ENCODE measurements at places on chromosomes 2 and 18.

DNA sequence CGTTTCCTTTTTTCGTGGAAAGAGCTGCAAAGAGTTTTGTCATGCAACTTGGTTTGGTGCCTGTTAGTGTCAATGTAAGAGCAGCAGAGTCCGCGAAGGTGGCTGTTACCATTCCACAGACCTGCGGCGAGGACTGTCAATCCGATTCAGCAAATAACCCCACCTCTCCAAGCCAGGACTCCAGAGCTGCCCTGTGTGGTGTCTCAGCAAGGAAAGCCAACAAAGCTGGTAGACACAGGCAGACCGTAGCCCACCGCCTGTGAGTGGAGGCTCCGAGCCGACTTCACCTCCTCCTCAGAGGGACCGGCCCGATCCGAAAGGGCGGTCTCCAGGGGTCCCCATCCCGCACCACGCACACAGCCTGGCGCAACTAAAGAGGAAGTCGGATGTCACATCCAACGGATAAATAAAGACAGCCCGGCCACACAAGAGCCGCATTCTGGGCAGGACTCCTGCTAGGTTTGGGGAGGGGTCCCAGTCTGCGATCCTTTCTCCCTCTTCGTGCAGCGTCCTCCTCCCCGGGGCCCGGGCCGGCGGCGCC is 819 bp downstream of the ANKRD44 start:
- DNase-seq: no peak

DNA sequence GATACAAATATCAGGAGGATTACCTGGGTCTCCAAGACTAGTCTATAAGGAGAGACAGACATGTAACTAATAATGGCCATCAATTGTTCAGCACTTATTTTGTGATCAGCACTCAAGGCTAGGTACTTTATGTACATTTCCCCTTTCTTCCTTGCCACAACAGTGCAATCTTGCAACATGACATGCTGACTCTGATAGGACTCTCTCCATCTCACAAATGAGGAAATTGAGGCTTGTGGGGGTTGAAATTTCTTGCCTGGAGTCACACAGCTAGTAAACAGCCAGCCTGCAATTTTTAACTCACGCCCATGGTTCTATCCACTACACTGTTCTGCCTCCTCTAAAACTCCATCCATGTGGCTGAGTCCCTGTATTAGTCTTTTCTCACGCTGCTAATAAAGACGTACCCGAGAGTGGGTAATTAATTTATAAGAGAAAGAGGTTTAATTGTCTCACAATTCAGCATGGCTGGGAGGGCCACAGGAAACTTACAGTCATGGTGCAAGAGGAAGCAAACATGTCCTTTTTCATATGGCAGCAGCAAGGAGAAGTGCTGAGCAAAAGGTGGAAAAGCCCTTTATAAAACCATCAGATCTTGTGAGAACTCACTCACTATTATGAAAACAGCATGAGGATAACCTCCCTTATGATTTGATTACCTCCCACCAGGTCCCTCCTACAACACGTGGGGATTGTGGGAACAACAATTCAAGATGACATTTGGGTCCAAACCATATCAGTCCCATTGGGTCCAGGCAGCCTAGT is 302.4 kb downstream of the PLCL1 start:
- DNase-seq: no peak

GRCh38 chr18:23584019-23584983 is 2.0 kb downstream of the NPC1 start:
- DNase-seq: no peak

DNA sequence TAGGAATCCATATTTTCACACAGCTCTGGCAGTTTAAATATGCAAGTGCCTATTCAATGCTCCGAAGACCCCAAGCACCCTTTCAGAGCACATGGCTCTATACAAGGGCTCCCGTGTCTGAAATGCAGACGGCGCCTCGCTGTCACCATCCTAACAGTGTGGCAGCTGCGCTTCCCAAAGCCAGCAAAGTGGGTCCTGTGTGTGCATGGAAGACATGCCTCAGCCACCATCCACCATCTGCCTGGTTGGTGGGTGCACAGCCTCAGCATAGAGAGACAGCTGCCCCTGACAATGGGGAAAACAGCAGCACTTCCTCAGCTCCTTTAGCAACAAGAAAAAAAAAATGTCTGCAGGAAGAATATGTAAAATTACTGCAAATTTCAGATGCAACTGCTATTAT is 218.1 kb downstream of the SP3 start:
- no peak for DNase-seq

- DNase-seq: no peak
These were observed 5.4 kb downstream of the BOLA3 start for GRCh38 chr2:74142340-74142739.

- DNase-seq: no peak
These were observed 209.1 kb downstream of the TNS1 start for GRCh38 chr2:217793566-217794132.

GRCh38 chr18:2395427-2396161 is 175.7 kb downstream of the METTL4 start:
- DNase-seq: no peak

DNA sequence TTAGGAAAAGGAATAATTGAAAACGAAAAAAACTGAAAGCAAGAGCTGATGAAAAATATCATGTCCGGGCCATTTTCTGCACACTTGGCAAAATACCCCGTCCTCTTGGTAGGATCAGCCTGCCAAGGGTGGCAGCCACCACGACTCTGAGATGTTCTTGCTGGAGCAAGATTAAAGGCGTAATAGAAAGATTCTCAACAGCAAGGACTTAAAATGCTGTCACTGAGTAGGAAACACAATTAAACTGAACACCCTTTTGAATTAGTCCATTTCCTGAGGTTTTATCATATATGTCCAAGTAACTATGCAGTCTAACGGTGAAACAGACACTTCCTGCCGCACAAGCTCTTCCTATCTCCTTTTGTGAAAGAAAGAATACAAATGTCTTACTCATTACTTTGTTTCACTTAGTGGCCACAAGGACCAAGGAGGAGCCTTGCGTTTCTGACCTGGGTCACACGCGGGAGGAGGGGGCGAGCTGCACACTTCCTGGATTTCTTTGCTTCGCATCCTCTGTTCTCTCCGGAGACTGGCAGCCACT is 222.7 kb downstream of the PIEZO2 start:
- DNase-seq: no peak

- DNase-seq: no peak
These were observed 213.5 kb upstream of the ACVR2A start for GRCh38 chr2:147631294-147631693.

DNA sequence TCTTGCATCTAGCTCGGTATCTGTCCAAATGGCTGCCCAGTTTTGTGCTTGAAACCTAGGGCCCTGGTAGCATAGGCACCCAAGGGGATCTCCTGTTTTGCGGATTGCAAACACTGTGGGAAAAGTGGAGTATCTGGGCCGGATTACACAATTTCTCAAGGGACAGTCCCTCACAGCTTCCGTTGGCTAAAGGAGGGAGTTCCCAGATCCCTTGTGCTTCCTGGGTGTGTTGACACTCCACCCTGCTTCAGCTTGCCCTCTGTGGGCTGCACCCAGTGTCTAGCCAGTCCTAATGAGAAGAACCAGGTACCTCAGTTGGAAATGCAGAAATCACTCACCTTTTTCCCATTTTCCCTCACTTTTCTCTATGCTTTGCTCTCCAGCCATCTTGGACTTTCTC is 35.5 kb downstream of the RPRM start:
- no peak for DNase-seq

DNA sequence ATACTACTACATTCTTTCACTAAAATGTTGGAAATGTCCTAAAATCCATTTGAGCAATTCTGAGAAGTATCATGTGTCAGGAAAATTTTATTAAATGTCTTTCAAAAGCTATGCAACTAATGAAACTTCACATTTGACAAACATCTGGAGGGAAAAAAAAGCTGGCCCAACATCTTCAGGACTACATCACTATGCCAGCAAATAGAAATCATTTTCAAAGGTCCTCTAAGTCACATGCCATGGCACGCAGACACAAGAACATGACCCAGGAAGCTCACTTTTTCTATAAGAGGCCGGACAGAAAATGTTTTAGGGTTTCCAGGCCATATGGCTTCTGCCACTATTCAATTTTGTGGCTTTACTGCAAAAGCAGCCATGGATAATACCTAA is 11.6 kb downstream of the KANSL3 start:
- DNase-seq: no peak

GRCh38 chr2:120360307-120360855 is 14.4 kb downstream of the INHBB start:
- DNase-seq: no peak

GRCh38 chr2:47899915-47900816 is 6.1 kb downstream of the FBXO11 start:
- no peak for DNase-seq

GRCh38 chr2:170077830-170078569 is 99.9 kb upstream of the MYO3B start:
- DNase-seq: no peak

- no peak for DNase-seq
These were observed 191.0 kb downstream of the C1D start for GRCh38 chr2:67871686-67872412.

- DNase-seq: no peak
These were observed 154.1 kb downstream of the SOCS6 start for GRCh38 chr18:70442933-70443332.

- no peak for DNase-seq
These were observed 256.4 kb downstream of the SP3 start for GRCh38 chr2:173708806-173709205.

- DNase-seq: no peak
These were observed 185.0 kb upstream of the TMEFF2 start for GRCh38 chr2:192379736-192380135.

DNA sequence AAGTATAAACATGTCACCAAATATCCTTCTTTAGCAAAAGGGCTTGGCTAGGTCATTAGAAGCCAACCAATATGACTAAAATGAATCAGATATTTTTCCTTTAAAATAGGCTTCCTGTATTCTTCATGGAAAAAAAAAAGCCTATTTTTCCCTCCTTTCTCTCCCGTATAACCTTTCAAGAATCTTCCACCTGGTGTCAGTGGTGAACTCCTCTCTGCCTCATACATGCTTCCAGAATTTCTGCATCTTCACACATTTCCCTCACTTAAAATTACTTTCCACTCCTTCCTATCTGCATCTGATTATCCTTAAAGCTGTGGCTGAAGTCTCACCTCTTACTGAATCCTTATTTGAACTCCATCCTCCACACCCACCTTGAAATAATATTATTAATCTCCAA is 116.9 kb upstream of the FANCL start:
- no peak for DNase-seq

- no peak for DNase-seq
These were observed 684.0 kb downstream of the DSC3 start for GRCh38 chr18:30358555-30358954.

GRCh38 chr2:12168791-12169388 is 422.5 kb downstream of the LPIN1 start:
- no peak for DNase-seq

DNA sequence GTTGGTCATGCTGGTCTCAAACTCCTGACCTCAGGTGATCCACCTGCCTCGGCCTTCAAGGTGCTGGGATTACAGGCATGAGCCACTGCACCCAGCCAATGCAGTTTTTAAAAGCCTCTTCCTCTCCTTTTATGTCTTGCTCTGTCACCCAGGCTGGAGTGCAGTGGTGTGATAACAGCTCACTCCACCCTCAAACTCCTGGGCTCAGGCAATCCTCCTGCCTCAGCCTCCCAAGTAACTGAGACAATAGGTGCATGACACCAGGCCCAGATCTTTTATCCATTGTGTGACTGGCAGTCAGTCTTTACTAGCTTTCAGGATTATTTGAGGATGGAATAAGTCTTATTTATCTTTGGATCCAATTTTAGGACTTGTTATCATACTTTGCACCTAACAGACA is 13.2 kb downstream of the KCTD18 start:
- no peak for DNase-seq

DNA sequence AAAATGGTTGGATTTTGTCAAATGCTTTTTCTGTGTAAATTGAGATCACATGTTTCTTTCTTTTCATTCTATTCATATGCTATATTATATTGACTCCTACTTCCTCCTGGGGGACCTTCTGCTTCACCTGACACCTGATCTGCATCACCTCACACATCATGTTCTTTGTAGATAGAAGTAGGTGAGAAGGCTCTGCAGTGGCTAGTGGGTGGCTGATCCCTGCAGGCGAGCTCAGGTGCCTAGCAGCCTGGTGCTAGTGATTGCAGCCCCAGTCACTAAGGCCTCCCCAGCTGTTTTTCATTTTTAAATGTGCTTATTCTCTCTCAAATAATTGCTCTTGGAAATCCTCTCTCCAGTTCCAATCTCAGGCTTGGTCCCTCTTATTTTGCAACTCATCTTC is 33.6 kb downstream of the MC4R start:
- no peak for DNase-seq

GRCh38 chr2:168293766-168294165 is 46.4 kb upstream of the STK39 start:
- DNase-seq: no peak

GRCh38 chr2:30679426-30680088 is 127.7 kb downstream of the CAPN13 start:
- DNase-seq: no peak

- no peak for DNase-seq
These were observed 50.9 kb downstream of the COL3A1 start for GRCh38 chr2:189024901-189025618.

DNA sequence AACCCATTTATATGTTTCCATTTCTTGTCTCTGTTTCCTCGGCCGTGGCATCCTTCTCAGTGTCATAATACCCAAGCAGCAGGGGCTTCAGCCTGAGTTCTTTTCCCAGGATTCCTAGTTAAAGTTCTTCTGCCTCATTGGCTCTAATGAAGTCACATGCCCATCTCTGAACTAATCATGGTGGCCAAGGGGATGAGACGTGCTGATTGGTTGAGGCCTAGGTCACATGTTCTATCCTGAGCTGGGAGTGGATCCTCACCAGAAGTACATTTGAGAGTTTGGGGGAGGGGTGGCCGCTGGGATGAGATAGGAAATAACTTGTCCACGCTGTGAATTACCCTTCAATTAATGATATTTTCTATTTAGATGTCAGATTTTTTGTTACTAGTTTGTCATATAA is 3.8 kb upstream of the UGT1A5 start:
- no peak for DNase-seq

- DNase-seq: no peak
These were observed 56.5 kb upstream of the TWIST2 start for GRCh38 chr2:238791354-238791753.

DNA sequence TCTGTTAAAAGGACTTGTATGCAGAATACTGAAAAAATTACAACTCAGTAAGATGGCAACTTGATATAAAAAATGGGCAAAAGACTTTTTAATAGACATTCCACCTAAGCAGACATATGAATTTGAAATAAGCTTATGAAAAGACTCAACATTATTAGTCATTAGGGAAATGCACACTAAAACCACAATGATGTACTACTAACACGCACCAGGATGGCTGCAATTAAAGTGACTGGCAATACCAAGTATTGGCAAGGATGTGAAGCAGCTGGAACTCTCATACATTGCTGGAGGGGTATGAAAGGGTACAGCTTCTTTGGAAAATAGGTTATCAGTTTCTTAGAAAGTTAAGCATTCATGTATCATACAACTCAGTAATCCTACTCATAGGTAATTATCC is 3.2 kb upstream of the ENOSF1 start:
- no peak for DNase-seq

GRCh38 chr18:32906506-32907310 is 133.9 kb upstream of the KLHL14 start:
- no peak for DNase-seq

GRCh38 chr2:14536976-14537375 is 95.5 kb upstream of the LRATD1 start:
- DNase-seq: no peak

Data from activated CD4-positive, CD25-positive, alpha-beta regulatory T cell (primary cell).